Activated T-cell treated with anti-CD3 and anti-CD28 coated beads, Interleukin-2, amount 50 U/mL, for 24 hours (primary cell): ENCODE measurements at places on chromosomes 7 and 10.

- DNase-seq = no peak
Measured at GRCh38 chr10:86657011-86657395, 2.7 kb downstream of the OPN4 start.

DNA sequence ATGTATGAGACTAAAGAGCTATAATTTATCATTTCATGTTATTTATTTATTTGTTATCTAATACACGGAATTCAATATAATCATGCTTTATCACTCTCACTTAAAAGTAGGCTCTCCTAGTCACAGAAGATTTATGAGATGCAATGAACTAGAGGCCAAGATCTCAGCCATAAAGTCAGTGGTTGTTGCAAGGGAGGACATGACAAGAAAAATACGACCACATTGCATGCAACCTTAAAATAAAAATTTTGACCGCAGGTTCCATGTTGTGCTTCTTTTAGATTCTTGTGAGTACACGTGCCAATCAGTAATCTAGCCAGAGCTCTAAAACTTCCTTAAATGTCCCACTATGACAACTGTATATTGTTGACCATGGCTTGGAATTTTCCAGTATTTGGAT is 75.9 kb upstream of the SP8 start:
- DNase-seq = no peak

DNA sequence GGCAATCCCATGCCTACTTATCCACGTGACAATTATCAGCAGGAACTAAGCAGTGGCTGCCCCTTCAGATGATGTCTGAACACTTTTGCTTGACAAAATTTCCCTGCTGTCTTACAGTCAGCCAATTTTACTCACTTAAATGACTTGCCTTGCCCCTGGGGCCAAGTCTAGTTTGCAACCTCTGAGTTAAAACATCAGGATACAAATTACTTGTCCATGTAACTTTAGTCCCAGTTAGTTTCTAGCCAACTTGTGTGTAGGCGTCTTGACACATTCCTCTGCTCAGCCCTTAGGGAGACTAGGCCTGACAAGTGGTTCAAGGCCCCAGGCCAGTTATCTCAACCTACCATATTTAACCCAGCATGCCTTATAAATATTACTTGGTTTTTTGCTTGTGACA is 11.6 kb upstream of the TYSND1 start:
- no peak for DNase-seq

DNA sequence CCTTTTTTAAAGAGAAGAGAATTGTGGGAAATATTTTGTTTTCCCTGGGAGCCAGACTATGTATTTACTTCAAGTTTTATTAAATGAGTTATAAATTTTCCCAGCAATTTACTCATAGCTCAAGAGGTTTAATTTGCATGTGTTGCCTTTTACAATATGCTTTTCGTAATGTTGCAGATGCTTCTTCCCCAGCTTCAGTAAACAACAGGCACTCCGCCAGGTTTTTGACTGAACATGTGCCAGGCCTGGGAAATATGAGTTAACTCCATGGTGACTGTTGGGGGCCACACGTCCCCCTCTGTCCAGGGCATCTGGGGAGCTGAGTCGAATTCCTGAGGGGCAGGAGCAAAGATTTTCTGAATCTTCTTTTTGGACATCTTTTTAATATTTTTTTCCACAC is 545.7 kb downstream of the LRMDA start:
- DNase-seq = no peak

GRCh38 chr10:95964756-95965155 is 57.0 kb downstream of the CC2D2B start:
- DNase-seq = no peak

DNA sequence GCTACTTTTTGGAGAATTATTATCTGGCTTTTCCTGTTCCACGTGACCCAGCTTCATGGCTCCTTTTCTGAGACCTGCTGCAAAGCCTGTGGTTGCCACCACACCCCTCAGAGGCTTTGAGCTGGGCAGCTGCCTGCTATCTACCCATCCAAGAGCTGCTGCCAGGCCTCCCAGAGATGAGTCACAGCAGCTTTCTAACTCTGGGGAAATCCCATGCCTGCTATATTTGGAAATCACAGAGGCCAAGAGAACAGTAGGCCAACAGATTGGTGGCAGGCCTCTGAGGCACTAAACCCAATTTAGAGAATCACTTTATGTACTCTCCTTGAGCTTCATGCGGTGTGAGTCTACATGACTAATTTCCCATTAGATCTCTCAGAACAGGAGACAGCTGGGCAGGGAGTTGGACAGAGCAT is 35.2 kb downstream of the SGCE start:
- peak; percentile 44 for DNase-seq

DNA sequence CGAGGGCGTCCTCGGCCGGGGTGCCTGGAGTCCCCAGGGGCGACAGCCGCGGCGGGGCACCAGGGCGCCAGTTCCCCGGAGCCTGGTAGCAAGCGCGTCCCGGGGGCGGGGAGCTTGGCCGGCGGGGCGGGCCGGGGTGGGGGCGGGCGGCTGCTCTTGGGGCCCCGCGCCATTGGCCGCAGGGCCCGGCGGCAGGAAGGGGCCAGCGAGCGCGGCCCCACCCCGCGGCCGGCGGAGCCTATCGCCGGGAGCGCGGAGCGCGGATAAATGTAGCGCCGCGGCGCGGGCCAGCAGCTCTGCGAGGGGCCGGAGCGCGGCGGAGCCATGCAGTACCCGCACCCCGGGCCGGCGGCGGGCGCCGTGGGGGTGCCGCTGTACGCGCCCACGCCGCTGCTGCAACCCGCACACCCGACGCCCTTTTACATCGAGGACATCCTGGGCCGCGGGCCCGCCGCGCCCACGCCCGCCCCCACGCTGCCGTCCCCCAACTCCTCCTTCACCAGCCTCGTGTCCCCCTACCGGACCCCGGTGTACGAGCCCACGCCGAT is at the start of gene HHEX:
HHEX (plus strand) TSS at position 293 of the 548 bp plus-strand sequence; CDS start at position 325, 32 bp downstream.
- DNase-seq = no peak

DNA sequence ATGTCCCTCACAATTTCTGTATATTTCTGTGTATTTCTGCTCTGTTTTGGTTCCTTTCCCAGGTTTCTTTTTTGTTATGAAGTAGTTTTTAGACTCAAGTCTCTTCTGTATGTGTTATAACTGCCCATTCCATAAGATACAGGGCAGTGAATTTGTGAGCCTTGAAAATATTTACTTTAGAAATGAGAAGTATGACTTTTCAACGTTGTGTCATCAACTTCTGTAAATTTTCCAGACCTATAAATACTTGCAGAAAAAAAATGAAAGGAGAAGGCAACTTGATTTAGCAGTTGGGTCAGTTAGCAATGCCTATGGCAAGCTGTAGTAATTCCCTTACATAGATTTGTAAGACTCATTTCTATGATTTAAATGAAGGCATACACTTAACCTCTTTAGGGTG is 11.5 kb downstream of the EGFR start:
- no peak for DNase-seq

GRCh38 chr7:80181411-80181810 is 46.8 kb downstream of the GNAI1 start:
- no peak for DNase-seq

DNA sequence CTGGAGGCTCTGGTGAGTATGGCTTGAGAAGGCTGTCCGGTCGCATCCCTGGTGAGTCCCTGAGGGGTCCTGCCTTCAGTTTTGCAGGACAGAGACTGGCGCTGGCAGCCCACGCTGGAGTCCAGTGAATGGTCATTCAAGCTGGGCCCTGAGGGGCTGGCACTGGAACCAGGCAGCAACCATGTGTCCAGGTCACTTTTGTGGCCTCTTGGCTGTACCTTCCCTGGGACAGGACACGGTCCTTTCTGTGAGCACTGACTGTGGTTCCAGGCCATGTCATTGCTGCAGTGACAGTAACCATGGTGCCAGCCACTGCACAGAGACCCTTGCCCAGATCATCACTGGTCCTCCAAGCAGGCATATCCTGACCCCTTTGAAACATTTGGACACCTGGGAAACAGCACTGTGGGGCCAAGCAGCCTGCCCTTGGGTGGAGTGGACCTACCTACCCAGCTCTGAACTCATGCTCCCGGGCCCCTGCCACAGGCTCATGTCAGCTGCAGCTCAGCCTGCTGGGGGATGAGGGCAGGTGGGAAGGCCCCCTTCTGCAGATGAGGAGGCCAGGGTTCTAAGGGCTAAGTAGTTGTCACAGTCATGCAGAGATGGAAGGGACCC is 72.1 kb downstream of the ADCY1 start:
- DNase-seq = no peak

- DNase-seq = no peak
Measured at GRCh38 chr7:71236230-71237105, 104.5 kb downstream of the GALNT17 start.

GRCh38 chr7:69276011-69276729 is 322.1 kb upstream of the AUTS2 start:
- no peak for DNase-seq

GRCh38 chr10:34786464-34786863 is 28.6 kb downstream of the PARD3 start:
- no peak for DNase-seq

- DNase-seq = no peak
Measured at GRCh38 chr7:132242192-132242812, 334.0 kb downstream of the PLXNA4 start.

DNA sequence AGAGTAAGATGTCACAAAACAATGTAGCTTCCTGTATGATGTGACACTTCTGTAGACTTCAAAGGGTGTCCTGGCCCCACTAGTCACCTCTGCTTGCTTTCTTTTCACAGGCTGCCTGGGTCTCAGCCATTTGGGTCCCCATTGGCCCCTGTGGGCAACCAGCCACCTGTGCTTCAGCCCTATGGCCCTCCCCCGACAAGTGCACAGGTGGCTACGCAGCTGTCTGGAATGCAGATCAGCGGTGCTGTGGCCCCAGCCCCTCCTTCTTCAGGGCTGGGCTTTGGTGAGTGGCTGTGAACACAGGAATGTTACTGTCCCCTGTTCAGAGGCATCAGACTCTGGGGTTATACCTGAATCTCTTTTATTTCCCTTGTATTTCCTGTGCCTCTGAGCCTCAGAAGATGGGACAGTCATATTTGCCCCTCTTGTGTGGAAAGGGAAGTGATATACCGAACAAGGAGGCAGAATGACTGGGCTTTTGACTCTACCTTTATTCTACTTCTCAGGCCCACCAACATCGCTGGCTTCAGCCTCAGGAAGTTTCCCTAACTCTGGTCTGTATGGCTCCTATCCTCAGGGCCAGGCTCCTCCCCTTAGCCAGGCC is 15.4 kb downstream of the SEC24C start:
- peak; percentile 47 for DNase-seq

GRCh38 chr7:22665923-22666322 is 61.1 kb upstream of the IL6 start:
- no peak for DNase-seq

- DNase-seq = no peak
Measured at GRCh38 chr10:51139176-51139575, 64.9 kb downstream of the PRKG1 start.

GRCh38 chr7:21550821-21551531 is 8.1 kb downstream of the DNAH11 start:
- DNase-seq = no peak

GRCh38 chr7:35399840-35400239 is 145.9 kb upstream of the TBX20 start:
- DNase-seq = no peak

- no peak for DNase-seq
Measured at GRCh38 chr10:43700306-43700705, 51.6 kb upstream of the ZNF32 start.

DNA sequence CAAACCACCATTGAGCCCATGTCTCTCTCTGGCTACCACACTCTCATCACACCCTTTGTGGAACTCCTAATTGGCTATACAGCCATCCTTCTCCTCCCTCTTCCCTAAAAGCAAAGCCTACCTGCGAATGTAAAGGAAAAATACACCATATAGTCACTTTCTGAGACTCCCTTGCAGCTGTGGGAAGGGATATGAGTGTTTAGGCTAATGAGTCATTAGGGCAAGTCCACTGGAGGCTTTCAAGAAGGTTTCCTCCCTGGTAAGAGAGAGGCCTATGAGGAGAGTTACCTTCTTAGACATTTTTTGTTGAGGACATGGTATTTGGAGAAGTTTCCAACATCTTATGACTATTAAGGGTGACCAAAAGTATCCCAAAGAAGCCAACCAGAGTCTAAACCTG is 4.1 kb upstream of the TMEM243 start:
- no peak for DNase-seq

DNA sequence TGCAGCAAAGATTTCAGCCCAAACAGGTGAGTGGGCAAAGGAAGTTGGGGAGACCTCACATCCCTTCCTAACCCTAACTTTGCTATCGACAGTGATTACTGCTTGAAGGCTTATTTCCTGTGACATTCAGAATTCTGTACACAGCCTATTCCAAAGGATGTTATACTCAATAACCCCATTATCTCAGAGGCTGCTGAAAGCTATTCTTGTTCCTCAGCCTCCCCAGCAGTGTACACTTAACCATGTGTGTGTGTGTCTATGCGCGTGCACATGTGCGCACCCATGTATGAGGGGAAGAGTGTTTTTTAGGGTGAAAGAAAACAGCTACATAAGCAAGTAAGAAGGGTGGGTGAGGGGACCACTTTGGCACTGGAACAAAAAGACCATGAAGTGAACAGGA is 90.4 kb upstream of the KCNIP2 start:
- DNase-seq = no peak

GRCh38 chr7:134405299-134405698 is 53.6 kb downstream of the AKR1B1 start:
- DNase-seq = no peak

GRCh38 chr7:28986765-28987110 is 28.6 kb upstream of the TRIL start:
- DNase-seq = no peak

- no peak for DNase-seq
Measured at GRCh38 chr7:82897500-82897899, 265.2 kb downstream of the PCLO start.

GRCh38 chr7:154931906-154932305 is 71.0 kb downstream of the PAXIP1 start:
- DNase-seq = no peak

GRCh38 chr10:69232252-69232651 is 12.1 kb downstream of the HKDC1 start:
- DNase-seq = no peak

GRCh38 chr10:84308481-84309304 is 19.7 kb upstream of the CCSER2 start:
- peak; percentile 51 for DNase-seq

DNA sequence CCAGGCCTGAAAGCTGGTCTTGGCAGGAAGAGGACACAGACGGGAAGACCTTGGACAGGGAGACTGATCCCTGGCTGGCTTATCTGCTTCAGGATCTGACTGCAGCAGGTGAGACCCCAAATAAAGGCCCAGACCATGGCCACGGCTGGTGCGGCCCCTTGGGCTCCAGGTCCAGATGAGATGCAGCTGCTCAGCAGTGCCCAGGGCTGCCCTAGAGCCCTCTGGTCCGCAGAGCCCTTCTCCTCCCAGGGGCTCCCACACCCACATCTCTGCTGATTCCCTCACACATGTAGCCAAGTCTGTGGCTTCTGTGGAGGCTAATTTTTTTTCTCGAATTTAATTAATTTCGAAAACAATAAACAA is 46.3 kb downstream of the VIPR2 start:
- DNase-seq = no peak

DNA sequence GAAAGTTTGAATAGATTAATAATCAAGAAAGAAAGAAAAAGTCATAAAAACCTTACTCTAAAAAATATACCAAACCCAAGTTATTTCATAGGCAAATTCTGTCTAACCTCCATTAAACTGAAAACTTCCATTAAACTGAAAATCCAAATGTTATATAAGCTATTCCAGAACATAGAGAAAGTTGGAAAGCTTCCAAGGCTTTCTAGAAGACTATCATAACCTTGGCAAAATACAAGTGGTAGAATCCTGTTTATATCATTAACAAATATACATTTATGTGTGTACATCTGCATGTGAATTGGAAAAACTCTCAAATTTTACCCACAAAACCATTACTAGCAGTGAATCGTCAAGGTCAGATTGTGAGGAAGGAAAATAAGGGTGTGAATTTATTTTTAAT is 23.9 kb downstream of the TEX36 start:
- no peak for DNase-seq

- DNase-seq = peak; percentile 49
Measured at GRCh38 chr7:158957921-158958491, 101.6 kb downstream of the DYNC2I1 start.
